ENCODE measurements at places on chromosomes 11 and 22. TPM values are rescaled to one million over a fixed set of nuclear protein-coding genes. Genes with fewer than 3 reads are reported as not detected.

Gene CRYBB2
- polyA plus RNA-seq, result 0.67 TPM

Gene SNX32
- polyA plus RNA-seq, result 0.43 TPM

Gene TUB
- 5.9 TPM for polyA plus RNA-seq

Gene TUT1
- polyA plus RNA-seq, result 18.7 TPM

Gene DNAJB7
- not detected for polyA plus RNA-seq

Gene OOSP1
- not detected for polyA plus RNA-seq

Gene RIC3
- polyA plus RNA-seq, result 10.5 TPM

Gene SAMM50
- polyA plus RNA-seq, result 57.0 TPM

Gene CELSR1
- polyA plus RNA-seq, result 15.7 TPM

Gene TSSK2
- polyA plus RNA-seq, result not detected

Gene SLC17A6
- polyA plus RNA-seq, result not detected

Gene MAJIN
- 0.80 TPM for polyA plus RNA-seq

Gene PRAME
- polyA plus RNA-seq, result 4.0 TPM

Gene ST14
- 59.3 TPM for polyA plus RNA-seq

Gene PANX3
- polyA plus RNA-seq, result not detected

Gene AP5B1
- polyA plus RNA-seq, result 6.3 TPM

Gene SEPTIN5
- polyA plus RNA-seq, result 13.0 TPM

Gene RANGAP1
- 40.8 TPM for polyA plus RNA-seq

Gene PSMC3
- 171 TPM for polyA plus RNA-seq

Gene PDGFD
- polyA plus RNA-seq, result 5.3 TPM

Gene TMEM86A
- polyA plus RNA-seq, result 17.1 TPM

Gene LRRC55
- polyA plus RNA-seq, result 0.09 TPM

Gene CNTN5
- 0.11 TPM for polyA plus RNA-seq

Gene SERHL2
- 4.9 TPM for polyA plus RNA-seq

Gene OR51I1
- polyA plus RNA-seq, result not detected

Gene GLB1L2
- polyA plus RNA-seq, result 26.1 TPM

Gene RGL4
- 0.80 TPM for polyA plus RNA-seq

Gene GSTT2
- polyA plus RNA-seq, result 1.3 TPM

Gene PRODH
- polyA plus RNA-seq, result 8.2 TPM

Gene UBQLN3
- not detected for polyA plus RNA-seq

Gene MS4A4A
- polyA plus RNA-seq, result 6.3 TPM

Gene PEX16
- 46.0 TPM for polyA plus RNA-seq

Measured in kidney (tissue), 22 donors.